Stimulated activated memory B cell treated with anti-CD40 and anti-IgM and Interleukin-4, amounts not matched to agents 10 μg/mL and 1 μg/mL and 100 μg/mL, for 72 hours (primary cell): ENCODE measurements at places on chromosomes 1 and 21.

GRCh38 chr1:18557621-18558465, 72.8 kb upstream of the PAX7 start:
- ATAC-seq: peak; percentile 31

GRCh38 chr1:201220388-201220715, 29.7 kb downstream of the IGFN1 start:
- no peak for ATAC-seq

DNA sequence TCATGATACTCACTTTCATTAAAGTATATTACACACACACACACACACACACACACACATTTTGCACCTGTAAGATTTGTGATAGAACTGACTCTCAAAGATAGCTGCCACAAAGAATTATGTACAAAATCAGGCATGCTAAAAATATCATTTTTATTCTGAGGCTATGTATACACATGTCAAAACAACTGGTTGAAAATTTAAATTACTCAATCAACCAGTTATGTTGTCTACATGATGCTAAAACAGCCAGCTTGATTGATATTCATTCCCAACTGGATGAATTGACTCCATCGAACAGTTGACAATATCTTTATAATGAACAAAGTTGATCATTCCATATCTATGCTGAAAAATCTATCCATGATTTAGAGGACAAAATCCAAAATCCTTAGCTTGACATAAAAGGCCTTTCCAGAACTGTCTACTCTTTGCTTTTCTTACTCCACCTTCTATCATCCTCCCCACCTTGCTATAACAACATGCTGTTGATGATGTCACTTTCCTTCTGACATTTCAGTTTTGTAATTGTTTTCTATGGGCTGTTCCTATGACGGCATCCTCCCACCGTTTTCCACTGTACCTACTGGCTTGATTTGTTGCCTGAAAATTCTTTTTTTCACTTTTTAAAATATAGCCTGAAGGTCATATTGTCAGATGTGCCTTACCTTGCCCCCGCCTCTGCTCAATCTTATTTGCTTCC, 321.5 kb upstream of the OLFM3 start:
- ATAC-seq: no peak

DNA sequence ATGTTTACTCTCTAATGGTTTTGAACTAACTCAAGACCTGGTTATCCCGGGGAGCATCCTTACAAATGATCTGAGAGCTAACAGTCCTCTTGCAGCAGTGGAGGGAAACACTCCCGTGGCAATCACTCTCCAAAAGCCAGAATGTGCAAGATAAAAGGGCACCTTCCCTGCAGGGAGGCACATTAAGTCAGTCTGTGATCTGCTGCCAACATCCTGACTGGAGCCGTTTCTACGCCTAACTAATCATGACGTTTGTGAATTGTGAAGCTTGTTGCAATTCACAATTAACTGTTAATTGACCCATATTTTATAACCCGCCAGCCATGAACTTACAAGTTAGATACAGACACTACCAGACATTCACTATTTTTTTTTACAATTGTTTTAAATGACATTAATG, 52.1 kb upstream of the LGALS8 start:
- no peak for ATAC-seq

GRCh38 chr1:44406737-44407429, 1.8 kb downstream of the RNF220 start:
- ATAC-seq: peak; percentile 49

DNA sequence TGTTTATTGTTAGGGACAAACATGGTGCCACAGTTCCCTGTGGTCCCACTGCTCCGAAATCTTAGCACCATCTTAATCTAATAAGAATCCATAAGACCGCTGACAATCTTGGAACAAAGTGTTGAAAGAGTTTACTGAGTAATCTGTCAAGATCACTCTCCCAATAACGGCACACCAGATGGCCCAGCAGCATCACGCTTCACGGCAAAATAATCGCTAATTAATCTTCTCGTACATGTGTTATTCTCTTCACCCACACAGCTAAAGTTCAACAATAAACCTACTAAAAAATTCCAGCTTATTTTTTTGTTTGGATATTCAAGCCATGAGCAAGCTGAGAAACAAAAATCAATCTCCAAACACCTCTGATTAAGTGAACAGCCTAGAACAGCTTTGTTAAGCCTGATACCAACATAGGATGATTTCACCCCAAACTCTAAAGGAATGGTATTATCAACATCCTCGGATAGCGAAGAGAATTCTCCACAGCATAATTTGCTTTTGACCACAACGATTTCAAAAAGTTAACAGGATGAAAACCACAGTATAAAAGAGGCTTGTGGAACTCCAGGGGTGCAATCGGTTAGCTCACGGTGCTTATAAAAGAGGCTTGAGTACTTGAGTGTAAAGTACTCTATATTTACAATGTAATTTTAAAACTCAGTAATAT, 329.9 kb upstream of the GREM2 start:
- ATAC-seq: no peak
